NCI-H1436 treated with DMSO at 0.1 percent for 48 hours (cell line): ENCODE measurements at places on chromosomes 2 and 18.

DNA sequence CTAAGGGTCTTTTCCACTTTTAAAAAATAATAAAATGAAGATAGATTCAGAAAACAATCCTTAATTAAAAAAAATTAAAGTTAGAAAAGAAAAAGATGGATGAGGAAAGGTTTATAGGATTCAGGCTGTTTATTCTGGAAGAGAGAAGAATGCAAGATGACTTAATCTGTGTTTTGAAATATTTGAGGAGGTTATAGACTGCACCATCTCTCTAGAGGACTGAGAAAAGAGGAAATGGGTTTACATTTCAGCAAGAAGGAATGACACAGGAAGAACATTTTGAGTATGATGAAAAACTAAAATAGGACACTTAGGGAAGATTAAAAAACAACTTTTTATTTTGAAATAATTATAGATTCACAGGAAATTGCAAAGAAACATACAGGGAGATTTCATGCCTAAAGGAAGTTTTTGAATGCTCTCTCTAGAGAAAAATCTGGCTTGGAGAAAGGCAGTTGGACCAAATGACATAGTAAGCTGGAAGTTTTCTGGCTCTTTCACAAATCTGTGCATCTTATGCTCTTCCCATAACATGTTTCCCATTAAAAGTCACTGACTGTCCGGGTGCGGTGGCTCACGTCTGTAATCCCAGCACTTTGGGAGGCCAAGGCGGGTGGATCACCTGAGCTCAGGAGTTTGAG, 75.0 kb downstream of the CERS6 start:
- DNase-seq, result no peak

- DNase-seq, result no peak
Observed at GRCh38 chr2:99389371-99389770, 52.2 kb downstream of the EIF5B start.

DNA sequence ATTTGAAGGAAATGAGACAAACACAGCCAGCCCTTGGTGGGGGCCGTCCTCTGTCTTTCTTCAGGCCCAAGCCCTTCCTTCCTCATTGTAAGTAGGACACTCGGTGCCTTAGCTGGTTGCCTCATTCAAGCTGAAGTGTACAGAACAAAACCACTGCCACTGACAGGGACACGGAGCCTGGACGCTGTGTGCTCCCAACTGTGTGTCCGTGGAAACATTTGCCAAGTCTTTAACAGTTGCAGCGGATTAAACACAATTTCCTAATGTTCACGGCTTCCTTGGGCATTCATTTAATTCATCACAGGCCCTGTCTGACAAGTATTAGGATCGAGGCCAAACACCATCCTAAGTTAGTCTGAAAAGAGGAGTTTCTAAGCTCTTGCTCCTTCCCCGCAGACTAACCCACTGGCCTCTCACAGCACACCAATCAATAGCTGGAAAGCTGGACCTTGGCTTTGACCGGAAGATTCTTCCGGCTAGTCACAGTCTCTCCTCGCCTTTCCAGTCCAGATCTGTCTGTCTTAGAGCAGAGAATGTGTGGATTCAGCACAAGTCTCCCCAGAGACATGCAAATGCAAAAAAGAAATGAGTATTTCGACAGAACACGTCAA, 68.7 kb upstream of the ACSL3 start:
- DNase-seq, result no peak

DNA sequence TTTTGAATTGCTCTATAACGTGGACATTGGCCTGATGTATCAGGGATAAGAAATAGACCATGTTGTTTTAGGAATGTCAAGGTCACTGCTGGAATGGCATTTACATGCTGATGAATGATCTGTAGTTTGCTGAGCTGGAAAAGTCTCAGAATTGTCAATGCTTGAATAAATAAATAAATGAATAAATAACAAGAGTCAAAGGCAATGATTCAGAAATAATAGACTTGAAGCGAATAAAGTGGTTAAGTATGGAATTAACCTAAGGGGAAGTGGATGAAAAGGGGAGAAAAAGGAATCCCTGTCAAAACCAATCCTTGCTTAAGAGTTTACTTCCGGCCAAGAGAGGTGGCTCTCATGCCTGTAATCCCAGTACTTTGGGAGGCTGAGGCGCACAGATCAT, 1620.0 kb downstream of the SUCLG1 start:
- DNase-seq, result no peak

DNA sequence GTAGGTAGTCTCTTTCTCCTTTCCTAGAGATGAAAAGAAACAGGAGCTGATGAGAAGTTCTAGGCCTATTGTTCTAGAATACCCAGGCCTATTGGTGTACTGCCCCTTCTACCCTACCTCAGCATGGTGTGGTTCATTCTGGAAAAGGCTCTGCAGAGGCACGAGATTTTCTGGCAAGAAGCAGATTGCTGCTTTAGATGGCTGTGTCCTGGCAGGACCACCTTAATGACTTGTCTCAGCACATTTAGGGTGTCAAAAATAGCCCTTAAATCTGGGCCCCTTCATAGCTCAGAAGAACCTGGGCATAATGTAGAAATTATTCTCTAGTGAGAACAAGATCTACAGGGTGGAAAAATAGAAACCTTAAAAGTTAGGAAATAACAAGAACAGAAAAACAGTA, 87.9 kb downstream of the BCL2L11 start:
- no peak for DNase-seq

- DNase-seq, result no peak
Observed at GRCh38 chr2:239295377-239296019, 105.3 kb downstream of the HDAC4 start.

DNA sequence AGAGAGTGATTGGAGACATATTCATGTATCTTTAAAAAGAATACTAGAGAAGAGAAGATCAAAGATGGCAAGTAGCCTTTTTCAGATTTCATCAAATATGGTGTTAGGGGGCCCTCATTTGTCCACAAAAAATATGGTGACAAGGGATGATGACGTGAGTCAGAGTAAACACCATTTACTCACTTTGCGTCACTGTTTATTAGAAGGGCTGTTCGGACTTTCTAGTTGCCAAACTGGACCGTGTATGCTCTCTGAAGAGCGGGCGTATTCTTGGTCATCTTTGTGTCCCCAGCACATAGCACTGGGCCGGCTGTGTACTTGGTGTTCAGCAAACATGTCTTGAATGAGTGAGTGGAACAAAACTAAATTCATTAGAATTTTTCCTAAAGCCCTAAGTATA, 37.5 kb downstream of the TTC39C start:
- no peak for DNase-seq

GRCh38 chr2:216548901-216549331, 50.3 kb downstream of the RPL37A start:
- DNase-seq, result no peak

GRCh38 chr2:142131010-142131669, at the start of gene LRP1B:
TSS of gene LRP1B (minus strand) at chr2:142131016. CDS start at chr2:142130729, 287 bp downstream.
- no peak for DNase-seq

DNA sequence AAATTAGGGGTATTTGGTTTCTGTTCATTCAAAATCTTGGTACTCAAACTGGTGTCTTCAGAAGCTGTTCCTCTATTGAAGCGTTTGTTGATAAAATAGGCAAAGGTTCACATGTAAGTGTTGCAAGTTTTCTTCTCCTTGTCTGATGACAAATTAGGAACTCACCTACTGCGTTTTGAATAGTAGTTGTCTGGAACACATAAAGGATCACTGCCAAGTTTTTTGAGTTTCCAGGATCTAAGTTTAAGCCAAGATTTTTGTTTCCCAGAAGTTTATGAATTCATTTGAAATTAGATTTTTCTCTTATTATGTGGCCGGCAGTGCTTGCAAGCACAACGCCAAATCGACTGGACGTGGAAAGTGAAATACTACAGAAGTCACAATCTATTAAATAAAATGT, 85.4 kb downstream of the ARHGEF33 start:
- no peak for DNase-seq

- DNase-seq, result no peak
Observed at GRCh38 chr2:1556776-1557466, 143.7 kb downstream of the TPO start.

DNA sequence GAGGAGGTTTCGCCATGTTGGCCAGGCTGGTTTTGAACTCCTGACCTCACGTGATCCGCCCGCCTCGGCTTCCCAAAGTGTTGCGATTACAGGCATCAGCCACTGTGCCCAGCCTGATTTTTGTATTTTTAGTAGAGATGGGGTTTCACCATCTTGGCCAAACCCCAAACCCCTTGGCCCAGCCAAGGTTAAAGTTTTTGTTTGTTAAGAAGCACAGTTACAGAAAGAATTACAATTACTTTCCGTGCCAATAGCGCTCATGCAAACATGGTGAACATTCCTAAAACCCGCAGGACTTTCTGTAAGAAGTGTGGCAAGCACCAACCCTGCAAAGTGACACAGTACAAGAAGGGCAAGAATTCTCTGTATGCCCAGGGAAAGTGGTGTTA, 26.1 kb downstream of the ITSN2 start:
- DNase-seq, result no peak

- no peak for DNase-seq
Observed at GRCh38 chr2:86788165-86788564, 2.5 kb downstream of the CD8A start.

- DNase-seq, result no peak
Observed at GRCh38 chr18:36901277-36901701, 72.4 kb downstream of the KIAA1328 start.

GRCh38 chr2:133836691-133837345, 268.6 kb upstream of the NCKAP5 start:
- no peak for DNase-seq

DNA sequence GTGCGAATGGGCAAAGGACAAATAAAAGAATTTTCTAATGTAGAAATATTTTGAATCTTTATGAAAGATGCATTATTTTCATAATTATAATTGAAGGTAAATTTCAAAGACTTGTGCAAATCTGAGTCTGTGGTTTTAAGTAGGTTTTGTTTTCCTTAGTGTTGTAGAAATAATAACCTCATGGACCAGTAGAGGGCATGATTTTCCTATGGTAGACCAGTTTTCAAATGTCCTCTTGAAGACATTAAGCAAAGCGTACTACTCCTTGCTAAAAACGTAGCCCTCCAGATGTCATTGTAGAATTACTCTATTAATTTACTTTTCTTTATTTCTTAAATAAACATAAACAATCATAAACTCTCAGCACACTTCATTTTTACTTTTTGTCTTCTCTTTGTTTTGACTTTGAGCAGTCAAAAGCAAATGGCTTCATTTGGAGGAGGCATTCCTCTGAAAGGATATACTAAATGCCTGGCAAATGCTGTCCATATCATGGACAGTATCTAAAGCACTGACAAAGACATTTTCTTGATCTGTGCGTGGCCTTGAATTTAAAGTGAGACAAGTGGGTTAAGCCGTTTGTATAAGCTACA, 85.8 kb upstream of the FAM237A start:
- no peak for DNase-seq

- DNase-seq, result no peak
Observed at GRCh38 chr2:84493514-84493913, 22.8 kb upstream of the DNAH6 start.

- no peak for DNase-seq
Observed at GRCh38 chr2:64840426-64840881, 148.7 kb upstream of the SLC1A4 start.

DNA sequence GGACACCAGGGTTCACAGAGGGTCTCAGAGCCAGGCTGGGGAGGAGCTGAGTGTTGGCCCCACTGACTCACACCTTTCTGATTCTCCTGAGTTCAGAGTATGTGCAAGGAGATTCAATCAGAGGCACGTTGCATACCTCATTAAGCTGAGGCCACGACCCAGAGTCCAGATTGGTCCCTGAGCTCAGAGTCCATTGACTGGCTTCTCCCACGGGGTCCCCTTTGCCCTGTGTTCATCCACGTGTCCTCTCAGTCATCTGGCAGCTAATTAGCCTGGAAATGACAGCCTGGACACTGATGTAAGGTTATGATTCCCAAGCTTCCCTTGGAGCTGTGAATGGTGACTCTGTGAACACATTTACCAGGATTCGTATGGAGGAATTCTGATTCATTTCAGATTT, 267.2 kb downstream of the SH3BP4 start:
- no peak for DNase-seq

DNA sequence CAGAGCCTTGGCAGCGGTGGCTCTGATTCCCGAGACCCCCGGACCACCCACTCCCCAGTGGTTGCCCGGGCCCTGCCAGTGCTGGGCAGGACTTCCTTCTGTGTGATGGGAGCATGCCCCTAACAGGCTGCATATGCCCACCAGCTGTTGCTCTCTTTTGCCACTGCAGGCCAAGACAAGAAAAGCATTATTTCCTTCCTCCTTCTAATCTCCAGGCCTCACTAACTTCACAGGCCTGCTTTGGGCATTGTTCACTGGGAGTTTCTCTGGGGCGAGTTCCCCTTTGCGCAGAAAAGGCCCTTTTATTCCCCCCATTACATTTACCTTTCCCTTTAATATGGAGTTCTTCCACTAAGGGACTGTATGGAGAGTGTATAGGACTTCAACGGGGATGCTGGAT, 249.1 kb upstream of the SIX2 start:
- DNase-seq, result no peak

DNA sequence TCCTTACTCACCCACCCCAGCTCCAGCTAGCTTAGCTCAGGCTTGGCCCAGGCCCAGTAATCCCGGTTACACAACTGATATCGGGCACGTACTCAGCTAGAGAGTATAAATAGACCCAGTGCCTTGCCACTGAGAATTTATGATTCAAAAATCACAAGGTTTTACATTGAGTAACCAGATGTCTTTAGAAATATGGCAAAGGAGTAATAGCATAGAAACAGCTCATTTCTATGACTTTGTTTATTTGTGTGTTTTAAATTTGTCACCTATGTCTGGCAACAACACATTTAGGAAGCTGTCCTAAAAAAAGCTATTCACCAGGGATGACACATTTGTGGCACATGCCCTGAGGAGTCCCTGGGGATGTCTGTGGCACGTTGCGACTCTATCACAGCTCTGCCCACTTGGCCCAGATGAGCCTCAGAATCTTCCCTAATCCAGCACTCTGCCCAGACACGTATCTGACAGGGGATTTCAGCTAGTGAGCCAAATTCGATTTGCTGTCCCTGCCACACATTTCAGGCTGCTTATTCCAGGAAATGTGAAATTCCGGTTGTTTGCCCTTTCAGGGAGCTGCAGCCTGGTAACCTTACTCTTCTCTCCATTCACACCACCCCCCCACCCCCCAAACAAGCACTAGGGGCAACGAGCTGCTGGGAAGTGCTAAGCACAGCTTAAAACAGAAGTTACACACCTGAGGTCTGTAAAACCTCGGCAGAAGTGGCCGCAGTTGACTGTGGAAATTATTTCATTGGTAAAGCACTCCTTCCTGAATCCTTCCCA, 85.4 kb upstream of the ZCCHC2 start:
- DNase-seq, result no peak

DNA sequence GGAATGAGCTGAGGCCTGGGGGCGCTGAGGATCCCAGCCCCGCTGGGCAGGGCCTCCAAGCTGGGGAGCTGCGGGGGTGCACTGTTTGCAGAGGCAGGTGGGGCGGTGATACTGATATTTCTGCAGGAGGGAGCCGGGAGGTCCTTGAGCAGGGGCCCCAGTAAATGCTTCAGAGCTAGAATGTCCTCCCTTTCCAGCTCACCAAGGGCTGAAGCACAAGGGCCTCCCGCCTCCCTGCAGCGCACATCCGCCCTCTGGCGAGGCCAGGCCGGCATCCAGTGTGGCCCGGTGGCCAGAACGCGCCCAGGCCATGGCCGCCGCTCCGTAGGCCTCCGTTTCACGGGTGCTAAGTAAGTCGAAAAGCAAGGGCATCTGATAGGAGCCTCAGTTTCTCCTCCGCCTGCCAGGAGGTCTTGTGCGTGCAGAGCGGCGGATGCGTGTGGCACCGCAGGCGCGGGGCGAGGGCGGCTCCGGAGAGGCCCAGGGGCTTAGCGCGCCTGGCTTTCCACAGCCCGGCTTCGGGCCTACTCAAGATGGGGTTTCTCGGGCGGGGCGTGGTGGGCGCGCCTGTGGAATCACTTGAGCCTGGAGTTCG, 29.5 kb upstream of the CHMP1B start:
- no peak for DNase-seq
